ENCODE measurements at places on chromosomes 1 and 21. TPM values are rescaled to one million over a fixed set of nuclear protein-coding genes. Genes with fewer than 3 reads are reported as not detected.

- DNase-seq = peak; percentile 5
Observed at GRCh38 chr1:187396226-187396625, 567.5 kb downstream of the PLA2G4A start.

- no peak for DNase-seq
Observed at GRCh38 chr1:17287130-17287776, 20.7 kb upstream of the PADI4 start.

DNA sequence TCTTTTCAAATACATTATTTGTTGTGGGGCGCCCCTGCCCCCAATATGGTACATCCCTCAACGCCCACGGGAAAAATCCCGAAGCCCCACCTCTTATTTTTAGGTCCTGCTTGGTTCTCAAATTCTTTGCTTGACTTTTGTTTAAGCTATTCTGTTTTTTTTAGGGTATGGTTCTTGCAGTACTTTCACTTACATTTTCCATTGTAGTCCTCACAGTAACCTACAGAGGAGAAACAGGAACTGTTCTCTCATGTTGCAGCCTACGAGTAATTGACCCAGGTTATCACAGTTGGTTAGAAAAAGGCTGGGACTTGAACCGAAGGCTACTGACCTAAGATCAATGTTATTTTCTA, 697 bp upstream of the C21orf91 start:
- DNase-seq = no peak

- no peak for DNase-seq
Observed at GRCh38 chr1:89906088-89906487, 85.3 kb downstream of the LRRC8D start.

- no peak for DNase-seq
Observed at GRCh38 chr21:39523915-39524314, 72.1 kb downstream of the SH3BGR start.

DNA sequence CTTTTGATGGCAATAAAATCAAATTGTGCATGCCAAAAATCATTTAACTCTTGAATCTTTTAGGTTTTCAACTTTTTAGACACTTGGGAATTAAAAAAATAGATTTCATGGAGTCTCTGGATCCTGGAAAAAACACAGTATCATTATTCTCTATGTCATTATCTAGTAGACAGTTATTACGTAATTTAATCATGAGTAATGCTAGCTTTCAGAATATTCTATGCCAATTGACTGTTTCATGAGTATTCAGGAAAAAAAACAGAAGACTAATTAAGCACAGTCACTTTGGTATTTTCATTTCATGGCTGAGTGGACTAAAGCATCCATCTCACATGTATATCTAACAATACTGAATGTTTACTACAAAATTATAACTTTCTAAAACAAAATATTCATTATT, 44.0 kb downstream of the ODF2L start:
- DNase-seq = no peak

DNA sequence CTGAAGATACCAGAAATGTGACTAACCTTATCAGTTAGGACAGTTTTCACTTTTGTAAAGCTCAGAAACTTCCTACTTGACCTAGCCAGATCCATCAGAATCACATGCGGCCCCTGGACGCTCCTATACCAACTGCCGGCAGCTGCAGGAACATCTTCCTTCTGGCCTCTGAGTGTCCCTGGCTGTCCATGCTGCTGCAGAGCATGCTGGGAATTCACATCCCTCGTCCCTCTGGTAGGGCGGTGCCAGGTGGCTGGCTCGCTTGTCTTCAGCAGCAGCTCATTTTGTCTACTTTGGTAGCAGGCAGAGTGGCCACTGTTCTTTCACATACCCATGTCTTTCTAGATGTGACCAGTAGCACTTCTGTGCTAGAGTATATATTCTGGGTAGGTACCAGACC, 34.4 kb downstream of the HHAT start:
- DNase-seq = peak; percentile 32

DNA sequence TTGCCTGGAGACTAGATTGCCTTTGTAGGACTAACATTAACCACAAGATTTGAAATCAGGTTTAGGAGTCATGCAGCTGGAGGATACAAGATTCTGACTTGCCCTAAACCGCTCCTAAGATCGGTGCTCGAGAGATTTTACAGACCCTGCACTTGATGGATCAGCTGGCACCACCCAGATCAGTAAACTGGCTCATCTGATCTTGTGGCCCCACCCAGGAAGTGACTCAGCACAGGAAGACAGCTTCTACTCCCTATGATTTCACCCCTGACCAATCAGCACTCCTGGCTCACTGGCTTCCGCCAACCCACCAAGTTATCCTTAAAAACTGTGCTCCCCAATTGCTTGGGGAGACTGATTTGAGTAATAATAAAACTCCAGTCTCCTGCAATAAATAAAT, 876 bp upstream of the CATSPERE start:
- peak; percentile 39 for DNase-seq

- no peak for DNase-seq
Observed at GRCh38 chr21:46503922-46504550, 45.3 kb downstream of the DIP2A start.

DNA sequence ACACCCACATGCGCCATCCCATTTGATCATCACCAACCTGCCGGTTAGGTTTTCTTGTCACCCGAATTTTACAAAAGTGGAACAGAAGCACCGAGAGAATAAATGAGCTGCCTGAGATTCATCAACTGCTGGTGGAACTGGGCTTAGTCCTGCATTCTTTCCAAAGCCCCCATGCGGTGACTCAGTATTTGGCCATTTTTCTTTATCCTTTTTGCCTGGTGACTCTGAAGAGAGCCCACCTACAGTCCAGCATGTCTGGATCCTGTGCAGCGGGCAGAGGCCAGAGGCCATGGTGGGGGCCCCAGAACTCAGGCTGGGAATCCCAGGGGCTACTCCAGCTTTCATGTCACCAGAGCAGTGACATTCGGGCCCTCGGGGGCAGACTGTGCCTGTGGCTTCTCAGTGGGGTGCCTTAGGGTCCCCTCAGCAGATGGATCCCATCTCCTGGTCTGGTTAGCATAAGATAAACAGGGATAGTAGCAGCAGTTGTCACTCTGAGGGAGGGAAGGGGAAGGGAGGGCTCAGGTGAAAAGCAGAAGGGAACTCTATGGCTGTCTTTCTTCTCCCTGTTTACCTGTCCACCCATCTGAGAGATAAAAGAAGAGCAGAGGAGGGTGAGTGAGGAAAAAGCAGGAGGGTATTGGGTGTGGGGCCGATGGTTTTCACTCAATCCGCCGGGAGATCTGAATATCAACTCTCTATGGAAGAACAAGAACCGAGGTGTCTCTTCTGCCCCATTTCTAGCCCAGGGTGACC, 63.2 kb downstream of the KIF26B start:
- DNase-seq = no peak

DNA sequence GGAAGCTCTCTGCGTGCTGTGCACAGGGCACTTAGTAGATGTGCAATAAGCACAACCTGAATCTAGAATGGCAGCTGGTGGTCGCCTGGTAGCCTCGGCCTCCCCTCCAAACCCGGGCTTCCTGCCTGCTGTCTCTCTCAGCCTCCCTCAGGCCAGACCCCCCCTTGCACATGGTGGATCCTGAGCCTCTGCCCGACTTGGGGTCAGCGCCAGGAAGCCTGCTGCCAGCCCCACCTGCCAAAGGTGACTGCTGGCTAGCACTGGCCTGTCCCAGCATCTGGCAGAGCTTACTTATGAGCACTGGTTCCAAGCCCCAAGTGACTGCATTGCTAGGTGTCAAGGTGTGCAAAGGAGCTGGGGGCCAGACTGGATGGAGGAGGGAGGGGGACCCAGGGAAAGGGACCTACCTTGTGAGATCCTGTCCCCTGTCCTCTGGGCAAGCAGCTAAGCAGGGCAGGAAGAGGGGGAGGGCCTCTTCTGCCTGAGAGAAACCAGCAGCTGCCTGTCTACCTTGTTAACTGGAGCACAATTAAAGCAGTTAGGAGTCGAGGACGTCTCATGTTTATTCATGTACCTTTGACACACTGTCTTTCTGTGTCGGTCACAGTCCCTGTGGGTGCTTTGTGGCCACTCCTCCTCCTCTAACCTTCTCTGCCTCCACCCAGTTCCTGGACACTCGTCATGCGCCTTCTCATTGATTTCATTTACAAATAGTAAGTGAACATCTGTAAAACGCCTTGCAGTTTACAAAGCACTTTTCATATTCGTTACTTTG, 100.9 kb downstream of the DDX20 start:
- DNase-seq = no peak

- no peak for DNase-seq
Observed at GRCh38 chr1:205069371-205070125, 14.7 kb downstream of the TMEM81 start.

DNA sequence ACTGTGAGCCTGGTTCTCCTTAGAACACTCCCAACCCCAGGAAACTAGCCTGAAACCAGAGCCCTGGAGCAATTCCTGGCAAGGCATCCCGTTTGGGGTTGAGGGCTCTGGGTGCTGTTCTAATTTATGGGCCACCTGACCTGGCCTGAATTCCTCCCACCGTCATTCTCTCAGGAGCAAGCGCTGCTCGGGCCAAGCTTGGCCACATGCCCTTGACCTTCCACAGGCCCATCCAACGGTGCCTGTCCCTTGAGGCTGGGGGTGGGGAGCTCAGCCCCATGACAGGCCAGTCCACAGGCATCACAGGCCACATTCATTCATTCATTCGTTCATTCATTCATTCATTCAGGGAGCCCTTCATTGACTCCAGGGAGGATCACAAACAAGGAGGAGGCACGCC, 5.3 kb downstream of the PADI2 start:
- peak; percentile 61 for DNase-seq

The YBX1 gene
- total RNA-seq = 671 TPM
